ENCODE measurements at places on chromosomes 5 and 9.
A peak's percentile ranks its signal among the peaks of the same experiment; 100 is the strongest.

DNA sequence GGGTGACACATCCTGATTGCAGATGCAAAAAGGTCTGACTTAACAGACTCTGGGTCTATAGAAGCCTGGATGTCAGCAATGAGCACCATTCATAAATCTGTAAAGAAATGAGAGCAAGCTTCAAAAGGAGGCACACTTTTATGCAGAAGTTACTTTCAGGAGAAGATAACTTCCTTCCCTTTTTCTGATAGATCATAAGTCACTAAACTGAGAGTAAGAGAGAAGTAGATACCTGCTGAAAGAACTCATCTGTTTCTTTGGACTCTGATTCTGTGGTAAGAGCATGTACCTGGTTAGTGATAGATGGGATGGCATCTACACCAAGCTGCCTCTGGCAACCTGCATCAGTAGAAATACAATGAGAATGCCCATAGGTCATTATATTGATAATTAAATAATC, 525.6 kb downstream of the CETN3 start:
- DNase-seq: peak; percentile 15
- H3K27ac ChIP-seq: no peak overlapping the region
- no peaks in the 10 kb centered on the region for H3K36me3 ChIP-seq
- no peak overlapping the region for H3K4me3 ChIP-seq
- H3K4me1 ChIP-seq: peaks cover 7% of the 10 kb centered on the region
- no peaks in the 10 kb centered on the region for H3K27me3 ChIP-seq

DNA sequence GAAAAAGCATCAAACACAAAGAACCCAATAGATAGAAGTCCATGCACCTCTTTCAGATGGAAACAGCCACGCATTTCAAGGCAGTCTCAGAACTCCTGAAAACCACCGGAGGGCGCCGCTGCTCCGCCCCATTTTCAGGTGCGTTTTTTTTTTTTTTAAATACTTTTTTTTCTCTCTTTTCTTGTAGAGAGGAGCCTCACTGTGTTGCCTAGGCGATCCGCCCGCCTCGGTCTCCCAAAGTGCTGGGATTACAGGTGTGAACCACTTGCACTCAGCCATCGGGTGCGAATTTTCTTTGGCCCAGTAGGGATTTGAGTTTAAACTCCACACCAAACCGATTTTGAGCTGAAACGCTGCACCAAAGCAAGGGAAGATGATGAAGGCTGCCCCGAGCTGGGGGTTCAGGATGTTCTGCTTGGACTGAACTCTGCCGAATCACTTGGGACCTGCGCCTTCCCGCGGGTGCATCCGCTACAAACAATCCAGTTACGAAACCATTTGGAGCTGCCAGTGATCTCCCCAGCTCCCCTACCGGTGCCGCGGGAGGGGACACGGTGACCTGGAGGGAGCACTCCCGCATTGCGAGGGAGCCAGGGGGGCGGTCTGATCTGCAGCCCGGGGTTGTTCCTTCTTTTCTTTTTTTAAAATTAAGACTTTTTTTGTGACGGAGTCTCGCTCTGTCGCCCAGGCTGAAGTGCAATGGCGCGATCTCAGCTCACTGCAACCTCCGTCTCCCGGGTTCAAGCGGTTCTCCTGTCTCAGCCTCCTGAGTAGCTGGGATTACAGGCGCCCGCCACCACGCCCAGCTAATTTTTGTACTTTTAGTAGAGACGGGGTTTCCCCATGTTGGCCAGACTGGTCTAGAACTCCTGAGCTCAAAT, 1.4 kb downstream of the PTGR1 start:
- H3K27ac ChIP-seq: no peak overlapping the region
- peaks cover 10% of the 10 kb centered on the region for H3K27me3 ChIP-seq
- DNase-seq: peak; percentile 75
- no peaks in the 10 kb centered on the region for H3K36me3 ChIP-seq

- H3K27ac ChIP-seq: no peak overlapping the region
- H3K27me3 ChIP-seq: no peaks in the 10 kb centered on the region
- H3K4me1 ChIP-seq: no peaks in the 10 kb centered on the region
- DNase-seq: no peak
- no peak overlapping the region for H3K4me3 ChIP-seq
Measured at GRCh38 chr5:2282893-2283292, 400.2 kb upstream of the IRX4 start.

DNA sequence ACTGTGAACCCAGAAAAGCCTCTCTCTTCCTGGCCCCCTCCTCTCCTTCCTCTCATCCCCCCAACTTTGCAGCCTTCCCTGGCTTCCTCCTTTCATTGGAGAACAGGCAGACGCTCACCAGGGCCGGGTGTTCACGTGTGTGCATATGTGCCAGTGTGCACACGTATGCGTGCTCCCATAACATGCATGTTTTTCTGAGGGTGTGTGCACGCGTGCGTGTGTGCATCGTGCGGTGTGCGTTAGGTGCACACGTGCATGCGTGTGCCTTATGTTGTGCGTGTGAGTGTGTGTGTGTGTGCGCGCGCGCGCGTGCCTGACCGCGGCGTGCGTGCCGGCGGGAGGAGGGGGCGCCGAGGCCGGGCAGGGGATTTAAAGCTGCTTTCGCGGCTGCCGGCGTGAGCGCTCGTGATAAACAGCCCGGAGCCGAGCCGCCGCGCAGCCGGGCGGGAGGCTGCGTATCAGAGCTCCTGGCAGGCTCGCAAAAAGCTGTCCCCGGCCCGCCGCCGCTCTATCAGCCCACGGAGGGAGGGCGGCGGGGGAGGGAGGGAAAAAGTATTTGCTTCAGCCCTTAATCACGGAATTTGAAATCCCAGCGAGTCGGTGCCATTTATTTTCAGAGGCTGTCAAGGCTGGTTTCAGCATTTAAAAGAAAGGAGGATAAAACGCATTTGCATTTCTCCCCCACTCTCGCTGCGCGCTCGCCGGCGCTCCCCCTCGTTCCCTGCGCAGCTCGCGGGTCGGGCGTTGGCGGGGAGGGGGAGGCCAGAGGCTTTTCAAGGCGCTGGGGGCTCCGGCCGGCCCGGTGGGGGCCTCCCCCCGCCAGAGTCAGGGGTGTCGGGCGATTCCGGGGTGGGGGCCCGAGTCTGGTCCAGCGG, 183.9 kb downstream of the C9orf50 start:
- H3K4me1 ChIP-seq: peaks cover 29% of the 10 kb centered on the region
- peaks cover 68% of the 10 kb centered on the region for H3K27me3 ChIP-seq
- no peak overlapping the region for H3K27ac ChIP-seq
- peak; percentile 59 for DNase-seq
- H3K36me3 ChIP-seq: no peaks in the 10 kb centered on the region

- H3K4me1 ChIP-seq: peaks cover 53% of the 10 kb centered on the region
- no peak for DNase-seq
- no peak overlapping the region for H3K4me3 ChIP-seq
- no peaks in the 10 kb centered on the region for H3K27me3 ChIP-seq
- H3K27ac ChIP-seq: no peak overlapping the region
Measured at GRCh38 chr9:89453452-89453851, 44.5 kb downstream of the SEMA4D start.

DNA sequence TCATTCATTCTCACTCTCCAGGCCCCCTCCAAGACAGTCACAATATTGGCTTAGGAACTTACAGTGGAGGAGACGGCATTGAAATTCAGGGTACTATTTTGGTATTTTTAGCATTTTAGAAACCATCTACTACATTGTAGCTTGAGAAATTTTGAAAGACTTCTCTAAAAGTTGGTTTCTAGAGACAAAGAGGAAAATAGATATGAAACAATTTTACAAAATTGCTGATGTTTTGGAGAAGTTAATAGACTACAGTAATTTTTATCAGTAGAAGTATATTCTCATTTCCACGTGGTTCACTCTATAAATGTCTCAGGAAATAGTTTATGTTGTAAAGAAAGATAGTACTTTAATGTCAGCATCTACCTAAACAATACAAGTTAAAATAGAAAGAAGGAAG, 63.2 kb upstream of the ZSWIM6 start:
- peaks cover 22% of the 10 kb centered on the region for H3K4me1 ChIP-seq
- no peaks in the 10 kb centered on the region for H3K27me3 ChIP-seq
- H3K27ac ChIP-seq: no peak overlapping the region
- H3K4me3 ChIP-seq: no peak overlapping the region
- no peaks in the 10 kb centered on the region for H3K36me3 ChIP-seq
- no peak for DNase-seq

DNA sequence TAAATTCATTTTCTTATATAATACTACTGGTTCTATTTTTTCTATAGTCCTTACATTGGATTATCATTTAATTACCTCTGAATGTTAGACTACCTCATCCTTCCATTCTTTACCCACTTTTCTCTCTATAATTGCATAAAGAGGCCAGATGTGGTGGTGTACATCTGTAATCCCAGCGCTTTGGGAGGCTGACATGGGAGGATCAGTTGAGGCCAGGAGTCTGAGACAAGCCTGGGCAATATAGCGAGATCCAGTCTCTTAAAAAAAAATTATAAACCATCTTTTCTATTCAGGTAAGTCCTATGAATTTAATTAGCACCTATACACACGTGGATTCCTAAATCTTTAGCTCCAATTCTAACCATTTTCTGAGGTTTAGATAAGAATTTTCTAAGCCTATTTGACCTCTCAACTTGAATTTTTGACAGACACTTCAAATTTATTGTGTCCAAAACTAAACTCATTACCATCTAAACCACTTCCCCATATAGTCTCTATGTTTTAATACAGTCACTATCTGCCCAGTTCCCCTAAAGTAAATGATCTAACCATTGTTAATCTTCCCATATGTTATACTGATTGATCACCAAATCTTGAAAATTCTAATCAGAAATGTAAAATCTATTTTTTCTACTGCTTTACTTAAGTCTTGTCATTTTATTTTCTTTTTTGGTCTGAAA, 33.0 kb upstream of the CHD1 start:
- no peaks in the 10 kb centered on the region for H3K36me3 ChIP-seq
- no peaks in the 10 kb centered on the region for H3K27me3 ChIP-seq
- H3K4me3 ChIP-seq: no peak overlapping the region
- no peak overlapping the region for H3K27ac ChIP-seq

DNA sequence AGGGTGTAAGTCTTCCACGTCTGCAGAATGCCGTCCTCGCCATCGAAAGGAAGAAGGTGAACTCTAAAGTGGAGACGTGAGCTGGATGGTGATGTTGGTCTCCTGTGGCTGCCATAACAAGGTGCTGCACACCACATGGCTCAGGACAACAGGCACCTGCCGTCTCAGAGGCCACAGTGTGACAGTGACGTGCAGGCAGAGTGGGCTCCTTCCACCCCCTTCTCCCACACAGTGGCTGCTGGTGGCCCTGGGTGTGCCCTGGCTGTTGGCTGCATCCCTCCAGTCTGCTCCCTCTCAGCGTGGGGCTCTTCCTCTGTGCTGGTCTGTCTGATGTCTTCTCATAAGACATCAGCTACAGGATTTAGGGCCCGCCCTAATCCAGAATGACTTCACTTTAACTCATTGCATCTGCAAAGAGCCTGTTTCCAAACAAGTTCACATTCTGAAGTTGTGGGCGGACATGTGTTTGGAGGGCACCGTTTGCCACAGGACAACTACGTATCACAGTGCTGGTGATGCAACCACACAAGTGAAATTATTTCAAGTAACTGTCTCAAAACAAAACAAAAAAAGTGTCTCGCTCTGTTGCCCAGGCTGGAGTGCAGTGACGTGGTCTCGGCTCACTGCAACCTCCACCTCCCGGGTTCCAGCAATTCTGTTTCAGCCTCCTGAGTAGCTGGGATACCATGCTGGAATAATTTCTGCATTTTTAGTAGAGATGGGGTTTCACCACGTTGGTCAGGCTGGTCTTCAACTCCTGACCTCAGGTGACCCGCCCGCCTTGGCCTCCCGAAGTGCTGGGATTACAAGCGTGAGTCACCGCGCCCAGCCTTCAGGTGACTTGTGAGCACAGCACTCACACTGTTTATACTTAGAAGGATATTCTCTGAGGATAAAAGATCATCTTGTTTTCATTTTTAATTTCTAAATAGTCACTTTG, 31.2 kb upstream of the CLPTM1L start:
- H3K36me3 ChIP-seq: no peaks in the 10 kb centered on the region
- no peak overlapping the region for H3K27ac ChIP-seq
- H3K27me3 ChIP-seq: no peaks in the 10 kb centered on the region
- peaks cover 45% of the 10 kb centered on the region for H3K4me1 ChIP-seq
- DNase-seq: no peak

GRCh38 chr5:177131352-177132135, 2.0 kb upstream of the NSD1 start:
- DNase-seq: peak; percentile 39
- no peaks in the 10 kb centered on the region for H3K36me3 ChIP-seq
- H3K4me1 ChIP-seq: peaks cover 20% of the 10 kb centered on the region

- no peak overlapping the region for H3K27ac ChIP-seq
- no peaks in the 10 kb centered on the region for H3K27me3 ChIP-seq
- no peak overlapping the region for H3K4me3 ChIP-seq
- H3K4me1 ChIP-seq: no peaks in the 10 kb centered on the region
- DNase-seq: no peak
Measured at GRCh38 chr9:108182950-108183381, 672.8 kb downstream of the ACTL7B start.

- H3K4me3 ChIP-seq: no peak overlapping the region
- no peak for DNase-seq
- no peaks in the 10 kb centered on the region for H3K27me3 ChIP-seq
- no peaks in the 10 kb centered on the region for H3K4me1 ChIP-seq
- H3K27ac ChIP-seq: no peak overlapping the region
Measured at GRCh38 chr9:110213413-110214044, 5.6 kb upstream of the C9orf152 start.

DNA sequence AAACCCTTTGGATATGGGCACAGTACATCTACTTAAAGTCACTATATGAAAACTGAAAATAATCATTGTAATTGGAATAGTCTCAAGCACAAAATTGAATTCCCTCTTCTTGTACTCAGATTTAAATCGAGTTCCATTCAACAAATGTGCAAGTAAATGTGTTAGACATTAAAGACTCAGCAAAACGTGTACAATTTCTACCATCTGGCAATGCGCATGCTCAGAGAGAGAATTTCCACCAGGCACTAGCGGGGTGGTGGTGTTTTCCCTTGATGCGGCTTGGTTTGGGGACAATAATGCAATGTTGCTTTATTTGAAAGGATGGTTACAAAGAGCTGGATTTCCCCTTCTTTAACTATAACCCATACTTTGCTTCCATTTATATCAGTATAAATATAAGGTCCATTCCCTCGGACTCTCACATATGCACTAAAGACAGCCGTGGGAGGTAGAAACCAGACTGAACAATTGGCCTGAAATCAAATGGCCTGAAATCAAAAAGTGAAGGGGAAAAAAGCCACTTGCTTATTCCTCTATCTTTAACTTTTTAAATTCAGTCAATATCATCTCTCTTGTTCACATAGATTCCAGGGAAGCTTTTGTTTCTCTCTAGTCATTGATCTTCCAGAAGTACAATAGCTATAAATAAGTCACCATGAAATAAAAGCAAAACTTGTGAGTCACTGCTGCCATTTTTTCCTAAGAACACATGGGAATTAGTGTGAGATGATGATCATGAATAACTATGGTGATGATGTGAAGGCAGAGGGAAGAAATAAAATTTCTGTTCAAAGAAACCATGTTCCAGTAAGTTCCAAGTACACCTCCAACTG, 59.2 kb downstream of the ADAMTS12 start:
- no peak overlapping the region for H3K27ac ChIP-seq
- peaks cover 6% of the 10 kb centered on the region for H3K27me3 ChIP-seq
- H3K4me1 ChIP-seq: no peaks in the 10 kb centered on the region
- H3K36me3 ChIP-seq: no peaks in the 10 kb centered on the region
- DNase-seq: no peak

- H3K27me3 ChIP-seq: no peaks in the 10 kb centered on the region
- no peak for DNase-seq
- no peaks in the 10 kb centered on the region for H3K36me3 ChIP-seq
- peaks cover 15% of the 10 kb centered on the region for H3K4me1 ChIP-seq
- no peak overlapping the region for H3K27ac ChIP-seq
Measured at GRCh38 chr9:91948101-91948596, 1.9 kb downstream of the ROR2 start.
